Epithelial cell of alveolus of lung (primary cell): ENCODE measurements at places on chromosomes 6 and 20. TPM values are rescaled to one million over a fixed set of nuclear protein-coding genes. Genes with fewer than 3 reads are reported as not detected.

The SYNDIG1 gene
- total RNA-seq = 0.78 and 1.8 TPM in 2 replicates

The PPP2R5D gene
- 40.9 and 50.6 TPM in 2 replicates for total RNA-seq

The RSPH9 gene
- total RNA-seq = 0.24 and 0.78 TPM in 2 replicates

The PLG gene
- not detected in 2 replicates for total RNA-seq

The SCRT2 gene
- not detected in 2 replicates for total RNA-seq

The NOTCH4 gene
- 3.2 and 4.0 TPM in 2 replicates for total RNA-seq
